ENCODE measurements at places on chromosomes 3 and 15. TPM values are rescaled to one million over a fixed set of nuclear protein-coding genes. Genes with fewer than 3 reads are reported as not detected.

GRCh38 chr3:192933779-192934460 lies 16.3 kb upstream of the MB21D2 start:
- no peak overlapping the region for H3K4me3 ChIP-seq
- H3K27me3 ChIP-seq: peaks cover 1% of the 10 kb centered on the region
- peaks cover 3% of the 10 kb centered on the region for H3K4me1 ChIP-seq
- no peak overlapping the region for H3K27ac ChIP-seq
- no peak for DNase-seq

DNA sequence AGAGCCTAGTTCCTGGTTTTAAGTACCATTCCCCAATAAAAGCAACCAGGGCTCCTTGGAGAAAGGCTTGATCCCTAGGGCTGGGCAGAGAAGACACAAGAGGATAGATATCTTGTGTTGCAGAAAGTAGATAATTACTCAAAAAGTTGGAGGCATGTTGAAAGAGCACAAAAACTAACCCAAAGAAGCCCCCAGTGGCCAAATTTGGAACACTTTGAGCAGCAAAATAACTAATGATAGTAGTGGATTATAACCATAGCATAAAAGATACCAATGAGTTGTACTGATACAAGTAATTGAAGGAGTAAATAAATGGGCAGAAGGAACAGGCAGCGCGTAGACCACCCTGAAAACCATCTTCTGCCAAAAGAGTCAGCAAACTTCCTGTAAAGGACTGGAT lies 12.0 kb downstream of the EXOSC7 start:
- H3K36me3 ChIP-seq: peaks cover 28% of the 10 kb centered on the region
- H3K27ac ChIP-seq: no peak overlapping the region
- no peak overlapping the region for H3K4me3 ChIP-seq
- no peak for DNase-seq
- H3K4me1 ChIP-seq: peaks cover 40% of the 10 kb centered on the region

ATP13A4 gene
- 3.2 TPM for total RNA-seq

DNA sequence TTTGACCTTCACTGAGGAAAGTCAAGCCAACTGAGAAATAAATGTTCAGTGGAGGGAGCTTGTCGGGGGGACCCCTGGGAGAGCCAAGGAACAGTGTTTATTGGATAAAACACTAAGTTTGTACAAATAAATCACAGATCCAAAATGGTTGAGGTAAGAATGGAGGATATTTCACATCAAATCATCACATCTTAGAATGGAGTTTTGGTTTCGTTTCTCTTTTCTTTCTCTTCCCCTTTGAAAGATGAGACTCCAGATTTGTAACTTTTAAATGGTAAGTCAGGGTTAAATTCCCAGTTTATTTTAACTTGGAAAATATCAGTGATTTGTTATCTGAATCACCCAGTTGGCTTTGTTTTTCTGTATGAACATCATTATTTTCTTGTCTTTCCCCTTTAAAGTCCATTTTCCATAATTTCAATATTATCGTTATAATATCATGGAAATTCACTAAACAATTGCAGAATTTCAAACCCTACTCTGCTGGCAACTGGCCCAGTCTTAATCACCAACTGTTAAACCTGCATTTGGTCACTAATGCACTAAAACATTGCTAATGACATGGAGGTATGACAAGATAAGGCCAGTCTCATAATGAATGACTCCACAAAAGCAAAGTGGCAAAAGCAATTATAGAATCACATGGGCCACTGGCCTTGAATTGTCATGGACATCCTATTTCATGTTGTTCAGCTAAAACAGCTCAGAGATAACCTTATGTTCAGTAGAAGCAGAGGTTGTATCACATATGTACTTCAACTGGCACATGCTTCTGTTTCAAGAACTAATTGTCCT lies 295.1 kb downstream of the SHOX2 start:
- no peaks in the 10 kb centered on the region for H3K36me3 ChIP-seq
- H3K4me3 ChIP-seq: no peak overlapping the region
- H3K27ac ChIP-seq: no peak overlapping the region
- H3K4me1 ChIP-seq: no peaks in the 10 kb centered on the region
- H3K27me3 ChIP-seq: no peaks in the 10 kb centered on the region

- no peak overlapping the region for H3K4me3 ChIP-seq
- peaks cover 9% of the 10 kb centered on the region for H3K4me1 ChIP-seq
- H3K36me3 ChIP-seq: no peaks in the 10 kb centered on the region
Observed at GRCh38 chr3:172622156-172622555, 88.7 kb downstream of the NCEH1 start.

- H3K27me3 ChIP-seq: peaks cover 18% of the 10 kb centered on the region
- no peaks in the 10 kb centered on the region for H3K36me3 ChIP-seq
- no peak overlapping the region for H3K4me3 ChIP-seq
- H3K4me1 ChIP-seq: peaks cover 1% of the 10 kb centered on the region
- H3K27ac ChIP-seq: no peak overlapping the region
Observed at GRCh38 chr3:185744997-185745843, 79.6 kb downstream of the IGF2BP2 start.

LMOD3 gene
- not detected for total RNA-seq

- no peaks in the 10 kb centered on the region for H3K4me1 ChIP-seq
- H3K4me3 ChIP-seq: no peak overlapping the region
- peaks cover 2% of the 10 kb centered on the region for H3K36me3 ChIP-seq
- H3K27ac ChIP-seq: no peak overlapping the region
- H3K27me3 ChIP-seq: no peaks in the 10 kb centered on the region
Observed at GRCh38 chr3:42001777-42002176, 39.9 kb upstream of the ULK4 start.

GRCh38 chr15:80915472-80915871 lies 74.1 kb downstream of the MESD start:
- H3K4me3 ChIP-seq: no peak overlapping the region
- no peak overlapping the region for H3K27ac ChIP-seq
- H3K36me3 ChIP-seq: peaks cover 6% of the 10 kb centered on the region
- H3K4me1 ChIP-seq: peaks cover 5% of the 10 kb centered on the region
- no peak for DNase-seq

DNA sequence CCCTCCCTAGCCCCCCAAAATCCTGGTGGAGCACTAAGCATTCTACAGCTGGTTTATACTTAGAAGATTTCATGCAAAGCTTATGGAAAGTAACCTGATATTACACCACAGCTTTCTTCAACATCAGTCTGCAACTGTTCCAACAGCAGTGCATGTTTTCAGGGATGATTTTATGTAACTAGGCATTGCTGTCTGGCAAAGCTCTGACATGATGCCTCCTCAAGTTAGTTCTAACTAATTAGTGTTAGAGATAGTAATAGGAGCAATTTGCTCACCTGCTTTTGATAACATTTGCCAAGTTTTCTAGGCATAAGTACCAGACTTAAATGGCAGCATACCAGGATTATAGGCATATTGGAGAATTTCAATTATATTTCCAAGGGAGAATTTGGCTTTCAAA lies 330.3 kb upstream of the SGO1 start:
- H3K27me3 ChIP-seq: no peaks in the 10 kb centered on the region
- no peaks in the 10 kb centered on the region for H3K36me3 ChIP-seq
- DNase-seq: no peak
- no peaks in the 10 kb centered on the region for H3K4me1 ChIP-seq
- H3K4me3 ChIP-seq: no peak overlapping the region

- no peak overlapping the region for H3K4me3 ChIP-seq
- DNase-seq: no peak
- no peak overlapping the region for H3K27ac ChIP-seq
- H3K27me3 ChIP-seq: no peaks in the 10 kb centered on the region
- peaks cover 21% of the 10 kb centered on the region for H3K4me1 ChIP-seq
- H3K36me3 ChIP-seq: peaks cover 4% of the 10 kb centered on the region
Observed at GRCh38 chr3:177946936-177947335, 589.3 kb upstream of the KCNMB2 start.

SRGAP3 gene
- total RNA-seq: 3.5 TPM

- no peak for DNase-seq
- H3K4me1 ChIP-seq: peaks cover 10% of the 10 kb centered on the region
- peak overlapping the region; percentile 77 for H3K27ac ChIP-seq
- no peak overlapping the region for H3K4me3 ChIP-seq
- H3K36me3 ChIP-seq: peaks cover 50% of the 10 kb centered on the region
- H3K27me3 ChIP-seq: no peaks in the 10 kb centered on the region
Observed at GRCh38 chr3:10299679-10300078, 6.9 kb upstream of the GHRL start.

GRCh38 chr15:46059921-46060594 lies 425.2 kb downstream of the SQOR start:
- DNase-seq: no peak
- H3K4me3 ChIP-seq: no peak overlapping the region
- no peaks in the 10 kb centered on the region for H3K36me3 ChIP-seq
- H3K4me1 ChIP-seq: no peaks in the 10 kb centered on the region

DNA sequence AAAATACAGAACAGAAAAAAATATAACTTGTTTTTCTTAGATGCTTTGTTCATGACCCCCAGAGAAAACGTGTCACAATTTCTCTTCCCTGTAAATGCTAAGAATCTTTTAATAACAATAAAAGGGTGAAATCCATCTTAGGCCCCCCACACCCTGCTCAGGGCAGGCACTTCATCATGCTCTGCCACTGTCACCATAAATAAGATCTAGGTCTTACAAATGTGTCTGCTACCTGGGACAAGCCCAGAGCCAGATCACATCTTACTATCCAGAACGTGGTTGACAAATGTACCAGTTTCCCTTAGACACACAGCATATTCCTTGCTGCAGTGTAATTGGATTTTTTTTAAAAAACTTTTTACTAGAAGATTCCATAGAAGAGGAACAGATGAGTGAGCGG lies 795.4 kb downstream of the AGBL1 start:
- no peaks in the 10 kb centered on the region for H3K4me1 ChIP-seq
- no peaks in the 10 kb centered on the region for H3K36me3 ChIP-seq
- H3K4me3 ChIP-seq: no peak overlapping the region
- DNase-seq: no peak

GRCh38 chr3:182596676-182597410 lies 196.5 kb upstream of the ATP11B start:
- no peaks in the 10 kb centered on the region for H3K27me3 ChIP-seq
- H3K4me3 ChIP-seq: no peak overlapping the region
- H3K4me1 ChIP-seq: no peaks in the 10 kb centered on the region
- H3K27ac ChIP-seq: no peak overlapping the region

DNA sequence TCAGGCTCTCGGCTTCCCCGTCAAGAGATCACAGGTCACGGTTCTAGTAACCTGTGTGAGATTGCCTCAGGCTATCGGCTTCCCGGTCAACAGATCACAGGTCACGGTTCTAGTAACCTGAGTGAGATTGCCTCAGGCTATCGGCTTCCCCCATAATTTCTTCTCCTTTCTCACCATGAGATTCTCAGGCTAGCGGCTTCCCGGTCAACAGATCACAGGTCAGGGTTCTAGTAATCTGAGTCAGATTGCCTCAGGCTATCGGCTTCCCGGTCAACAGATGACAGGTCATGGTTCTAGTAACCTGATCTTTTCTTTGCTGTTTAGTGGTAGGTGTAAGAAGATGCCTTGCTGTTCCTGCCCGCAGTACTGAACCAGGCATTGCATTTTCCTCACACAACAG lies 418.2 kb upstream of the ZNF717 start:
- no peak for DNase-seq
- no peaks in the 10 kb centered on the region for H3K27me3 ChIP-seq
- H3K4me1 ChIP-seq: no peaks in the 10 kb centered on the region
- no peak overlapping the region for H3K27ac ChIP-seq

CLSTN2 gene
- total RNA-seq: not detected

GRCh38 chr15:77599899-77600298 lies 32.8 kb downstream of the LINGO1 start:
- peaks cover 1% of the 10 kb centered on the region for H3K4me1 ChIP-seq
- no peak overlapping the region for H3K27ac ChIP-seq
- no peak overlapping the region for H3K4me3 ChIP-seq
- H3K27me3 ChIP-seq: no peaks in the 10 kb centered on the region
- DNase-seq: peak; percentile 12

COL6A5 gene
- total RNA-seq: not detected

KNSTRN gene
- total RNA-seq: 61.5 TPM

A4GNT gene
- total RNA-seq: not detected

SLC51B gene
- total RNA-seq: not detected

DNA sequence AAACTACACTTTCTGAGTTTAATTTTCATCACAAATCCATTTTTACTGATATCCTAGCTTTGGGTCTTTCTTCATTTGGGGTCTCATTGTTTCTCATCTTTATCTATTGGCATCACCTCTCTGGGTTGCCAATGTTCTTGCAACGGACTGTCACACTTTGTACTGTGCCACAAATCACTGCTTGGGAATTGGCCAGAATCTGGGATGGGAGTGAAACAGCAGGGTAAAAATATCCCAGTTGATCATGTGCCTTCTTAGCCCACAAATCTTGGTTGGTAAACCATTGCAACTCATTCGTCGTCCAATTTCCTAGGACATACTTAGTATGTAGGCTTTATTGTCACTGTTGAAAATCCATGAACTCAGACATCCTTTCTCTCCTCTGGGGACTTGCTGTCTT lies 698.5 kb downstream of the OTOL1 start:
- no peak overlapping the region for H3K27ac ChIP-seq
- DNase-seq: no peak
- H3K4me3 ChIP-seq: no peak overlapping the region
- no peaks in the 10 kb centered on the region for H3K27me3 ChIP-seq

GRCh38 chr3:137131081-137131480 lies 173.3 kb downstream of the IL20RB start:
- H3K4me3 ChIP-seq: no peak overlapping the region
- no peaks in the 10 kb centered on the region for H3K36me3 ChIP-seq
- H3K27me3 ChIP-seq: peaks cover under 1% of the 10 kb centered on the region
- peaks cover 8% of the 10 kb centered on the region for H3K4me1 ChIP-seq
- DNase-seq: no peak

DNA sequence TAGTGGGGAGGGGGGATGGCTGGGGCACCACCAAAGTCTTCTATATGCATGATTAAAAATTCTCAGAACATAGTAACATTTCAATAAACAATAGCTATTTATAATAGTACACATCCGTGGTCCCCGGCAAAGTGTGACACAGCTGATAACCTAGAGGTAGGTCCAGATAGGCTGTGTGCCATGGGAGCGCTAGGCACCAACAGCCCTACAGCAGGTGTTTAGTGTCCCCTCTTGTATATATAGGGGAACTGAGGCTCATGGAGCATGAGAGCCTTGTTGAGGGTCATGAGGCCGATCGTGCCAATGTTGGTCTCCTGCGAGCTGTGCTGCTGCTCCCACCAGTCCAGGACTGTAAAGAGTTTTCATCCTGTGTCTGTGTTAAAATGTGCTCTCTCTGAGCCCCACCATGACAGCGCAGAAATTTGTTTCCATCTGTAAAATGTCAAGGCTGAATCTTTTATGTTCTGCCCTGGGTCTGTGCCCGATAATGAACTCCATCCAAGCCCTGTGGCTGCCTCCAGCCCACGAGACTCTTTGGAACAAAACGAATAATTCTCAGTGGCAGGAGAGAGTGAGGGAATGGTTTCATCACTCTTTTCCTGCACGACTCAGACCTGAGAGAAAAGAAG lies 14.5 kb downstream of the TMEM158 start:
- no peak overlapping the region for H3K4me3 ChIP-seq
- H3K27ac ChIP-seq: no peak overlapping the region
- peaks cover 18% of the 10 kb centered on the region for H3K4me1 ChIP-seq

GRCh38 chr3:48928679-48929078 lies 10.0 kb downstream of the ARIH2 start:
- peak overlapping the region; percentile 88 for H3K27ac ChIP-seq
- no peaks in the 10 kb centered on the region for H3K27me3 ChIP-seq
- peak overlapping the region; percentile 34 for H3K4me3 ChIP-seq
- H3K4me1 ChIP-seq: peaks cover 71% of the 10 kb centered on the region
- peaks cover 59% of the 10 kb centered on the region for H3K36me3 ChIP-seq

- H3K36me3 ChIP-seq: no peaks in the 10 kb centered on the region
- no peak for DNase-seq
- no peak overlapping the region for H3K4me3 ChIP-seq
- no peak overlapping the region for H3K27ac ChIP-seq
- H3K27me3 ChIP-seq: peaks cover 4% of the 10 kb centered on the region
Observed at GRCh38 chr3:170762064-170762463, 107.9 kb downstream of the RPL22L1 start.

All from activated CD4-positive, alpha-beta memory T cell treated with anti-CD3 and anti-CD28 coated beads for 36 hours (primary cell).